ENCODE measurements at places on chromosomes 7 and 10.
A peak's percentile ranks its signal among the peaks of the same experiment; 100 is the strongest.

- DNase-seq = no peak
Observed at GRCh38 chr7:156034397-156034796, 222.1 kb upstream of the SHH start.

- DNase-seq = no peak
Observed at GRCh38 chr10:88379575-88379974, 203.5 kb downstream of the RNLS start.

- no peak for DNase-seq
Observed at GRCh38 chr10:25064401-25064800, 48.0 kb downstream of the THNSL1 start.

DNA sequence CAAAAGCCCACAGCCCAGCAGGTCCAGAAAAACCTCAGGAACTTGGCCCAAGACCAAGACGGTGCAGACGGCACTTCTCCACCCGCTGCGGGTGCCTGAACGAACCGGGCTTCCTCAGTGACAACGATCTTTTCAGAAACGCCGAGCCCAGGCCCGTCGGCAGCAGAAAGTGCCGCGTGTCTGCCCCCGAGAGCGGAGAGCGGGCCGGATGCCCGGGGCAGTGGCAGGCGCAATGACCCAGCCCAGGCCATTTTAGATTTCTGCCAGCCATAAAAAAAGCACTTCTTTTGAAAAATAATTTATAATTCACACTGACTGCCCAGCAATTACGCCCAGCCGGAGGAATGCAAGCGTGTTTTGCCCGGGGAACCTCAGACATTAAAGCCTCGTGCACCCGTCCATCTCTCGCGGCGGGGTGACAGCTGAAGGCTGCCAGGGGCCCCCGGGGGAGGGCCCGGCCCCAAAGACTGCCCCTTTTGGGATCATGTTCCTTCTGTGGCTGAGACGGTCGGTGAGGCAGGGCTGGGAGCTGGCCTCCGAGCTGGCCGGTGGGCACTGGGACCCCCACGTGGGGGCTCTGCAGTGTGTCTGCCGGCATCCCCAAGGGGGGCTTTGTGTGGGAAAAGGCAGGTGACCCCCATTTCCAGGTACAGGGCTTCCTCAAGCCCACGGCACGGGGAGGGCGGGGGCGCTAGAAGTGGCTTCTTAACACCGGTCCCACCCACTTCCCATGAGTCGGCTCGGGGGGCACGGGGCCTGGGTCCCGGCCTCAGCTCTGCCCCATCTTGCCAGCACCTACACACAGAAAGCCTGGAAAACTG, 71.3 kb upstream of the PDGFA start:
- DNase-seq = no peak

DNA sequence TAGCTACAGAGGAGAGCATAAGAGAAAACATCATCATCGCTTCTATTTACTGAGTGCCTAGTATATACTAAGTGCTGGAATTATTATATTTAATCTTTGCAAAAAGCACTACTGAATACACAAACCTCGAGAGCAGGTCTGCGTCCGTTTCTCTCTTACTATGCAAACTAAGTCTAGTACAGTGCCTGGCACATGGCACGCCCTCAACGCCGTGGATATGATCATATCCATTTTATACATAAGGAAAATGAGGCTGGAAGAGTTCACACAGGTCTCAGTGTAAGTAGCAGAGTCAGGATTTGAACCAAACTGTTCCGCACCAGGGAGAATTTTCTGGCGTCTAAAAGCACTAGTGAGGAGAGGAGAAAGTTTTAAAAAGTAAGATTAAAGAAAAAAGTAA, 17.6 kb downstream of the MXI1 start:
- DNase-seq = peak; percentile 54

DNA sequence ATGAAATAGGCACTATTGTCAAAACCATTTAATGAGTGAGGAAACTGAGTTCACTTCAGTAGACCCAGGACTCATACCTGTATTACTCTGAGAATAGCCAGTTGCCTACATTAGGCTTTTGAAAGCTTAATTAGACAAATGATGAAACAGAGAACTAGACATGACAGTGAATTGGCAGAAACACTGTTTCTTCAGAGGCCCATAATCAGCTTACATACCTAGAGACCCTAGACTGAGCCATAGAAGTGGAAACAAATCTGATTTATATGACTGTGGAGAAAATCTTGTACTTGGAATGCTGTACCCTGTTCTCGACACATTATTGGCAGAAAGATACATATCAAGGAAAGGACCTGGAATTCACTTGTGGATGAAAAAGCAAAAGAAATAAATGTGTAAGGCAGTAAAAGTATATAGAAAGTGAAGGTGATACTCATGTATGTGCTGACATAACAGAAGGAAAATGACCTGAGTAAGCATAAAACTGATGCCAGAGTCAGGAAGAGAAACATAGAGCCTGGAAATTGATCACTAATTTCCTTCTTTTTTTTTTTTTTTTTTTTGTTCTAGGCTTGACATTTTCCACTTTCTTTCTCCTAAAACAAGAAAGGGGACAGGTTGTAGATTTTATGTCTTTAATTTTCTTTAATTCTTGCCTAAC, 251.5 kb downstream of the BICC1 start:
- no peak for DNase-seq

DNA sequence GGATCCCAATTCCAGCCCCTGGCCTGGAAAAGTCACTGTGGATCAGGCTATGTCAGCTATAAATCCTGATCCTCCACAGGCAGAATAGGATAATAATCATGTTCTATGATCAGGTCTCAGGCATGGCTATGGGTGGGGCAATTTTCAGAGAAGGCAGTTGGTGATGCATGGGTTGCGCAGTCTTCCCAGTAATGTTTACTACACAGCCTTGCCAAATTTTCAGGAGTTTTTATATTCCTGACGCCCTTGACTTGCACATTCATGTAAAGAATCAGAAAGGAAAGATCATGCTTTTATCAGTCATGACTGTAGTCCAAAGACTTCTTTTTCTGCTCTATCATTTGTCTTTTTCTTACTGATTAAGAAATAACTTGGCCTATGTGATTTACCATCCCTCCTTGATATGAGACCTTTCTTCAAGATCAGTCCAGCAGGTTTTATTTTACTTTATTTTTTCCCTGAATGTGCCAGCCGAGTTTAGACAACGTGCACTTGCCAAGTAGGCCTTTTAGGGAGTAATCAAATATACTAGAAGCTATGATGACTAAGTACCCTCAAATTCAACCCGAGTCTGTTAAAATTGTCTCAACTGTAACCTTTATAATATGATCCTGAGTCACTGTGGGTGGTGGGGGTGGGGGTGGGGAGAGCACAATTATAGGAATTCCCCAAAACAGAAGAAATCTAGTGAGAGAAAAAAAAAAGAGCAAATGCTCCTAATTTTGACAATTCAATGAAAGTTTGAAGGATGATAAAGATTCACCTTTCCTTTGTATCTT, 31.9 kb downstream of the ARL4A start:
- DNase-seq = no peak

DNA sequence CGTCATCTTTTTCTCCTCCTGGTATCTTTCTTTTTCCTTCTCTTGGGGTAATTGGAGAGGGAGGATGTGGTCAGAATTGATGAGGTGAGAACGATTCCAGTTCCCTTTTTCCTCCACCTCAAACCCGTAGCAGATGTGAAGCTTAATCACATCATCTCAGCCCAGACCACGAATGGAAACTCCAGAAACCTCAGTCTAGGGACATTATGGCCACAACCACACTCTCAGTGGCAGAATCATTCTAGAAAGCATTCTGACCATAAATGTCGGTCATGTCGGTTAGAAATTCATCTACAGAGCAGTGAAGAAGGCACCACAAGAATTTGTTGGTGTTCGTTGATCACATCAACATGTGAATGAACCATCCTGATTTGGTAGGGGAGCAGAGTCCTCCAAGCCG, 78.7 kb downstream of the GATA3 start:
- peak; percentile 87 for DNase-seq

GRCh38 chr7:101216860-101217387, 457 bp downstream of the PLOD3 start:
- no peak for DNase-seq

DNA sequence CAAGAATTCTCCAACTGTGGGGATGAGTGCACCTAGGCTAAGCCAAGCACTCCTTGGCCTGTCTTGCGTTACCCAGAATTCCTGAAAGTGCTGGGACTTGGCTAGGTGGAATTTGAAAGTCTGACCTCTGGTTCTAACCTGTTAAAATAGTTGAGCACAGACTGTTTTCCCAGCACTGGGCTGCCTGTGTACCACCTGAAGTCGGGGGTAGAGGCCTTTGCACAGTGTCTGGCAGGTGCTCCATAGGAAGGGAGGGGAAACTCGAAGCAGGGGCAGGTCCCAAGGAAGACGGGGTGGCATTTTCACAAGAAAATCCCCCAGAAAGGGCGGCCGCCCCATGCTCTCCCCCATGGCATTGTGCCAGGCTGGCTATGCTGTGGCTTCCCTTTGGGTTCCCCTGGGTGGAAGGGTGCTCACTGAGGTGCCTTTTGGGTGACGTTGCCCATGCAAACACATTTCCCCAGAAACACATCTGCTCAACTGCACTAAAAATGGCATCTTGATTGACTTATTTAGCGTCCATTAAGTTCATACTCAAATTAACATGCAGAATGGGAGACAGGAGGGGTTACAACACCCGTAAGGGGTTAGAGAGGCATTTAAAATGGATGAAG, 62.9 kb downstream of the SYPL1 start:
- no peak for DNase-seq

DNA sequence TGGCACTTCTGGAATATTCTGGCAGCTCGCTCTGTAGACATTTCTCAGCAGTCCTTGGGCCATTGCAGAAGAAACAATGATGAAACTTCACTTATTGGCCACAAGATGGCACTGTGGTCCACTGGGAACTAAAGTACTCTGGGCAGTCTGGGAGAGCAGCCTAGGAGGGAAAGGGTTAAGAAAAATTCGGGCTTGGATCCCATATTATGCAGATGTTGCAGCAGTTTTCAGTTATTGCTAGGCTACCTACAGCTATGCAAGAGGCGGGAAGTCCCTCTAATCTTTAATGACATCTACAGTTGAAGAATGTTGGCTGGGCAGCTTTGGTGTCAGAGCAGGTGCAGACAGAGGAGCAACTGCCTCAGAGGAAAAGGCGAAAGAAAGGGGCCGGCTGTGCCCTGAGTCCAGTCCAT, 201.7 kb upstream of the PRSS58 start:
- DNase-seq = peak; percentile 77

- no peak for DNase-seq
Observed at GRCh38 chr10:104299031-104299904, 30.3 kb downstream of the GSTO2 start.

DNA sequence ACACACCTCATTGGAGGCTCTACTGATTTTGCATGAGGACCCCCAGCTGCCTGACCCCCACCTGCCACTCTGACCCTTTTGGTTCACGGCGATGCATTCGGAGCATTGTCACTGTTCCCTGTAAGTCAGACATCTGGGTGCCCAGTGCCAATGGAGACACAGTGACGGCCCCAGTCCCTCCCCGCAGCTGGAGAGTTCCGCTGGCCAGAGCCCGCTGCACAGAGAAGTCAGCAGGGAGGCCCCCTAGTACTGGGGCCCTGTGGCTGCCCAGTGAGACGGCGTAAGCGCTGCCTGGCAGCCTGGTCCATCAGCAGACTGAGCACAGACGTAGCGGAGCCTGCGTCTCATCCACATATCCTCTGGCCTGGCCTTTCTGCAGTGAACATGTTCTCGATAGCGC, 77.5 kb downstream of the NKX6-2 start:
- DNase-seq = no peak

GRCh38 chr10:72276421-72277339, 3.0 kb downstream of the DDIT4 start:
- DNase-seq = peak; percentile 70

DNA sequence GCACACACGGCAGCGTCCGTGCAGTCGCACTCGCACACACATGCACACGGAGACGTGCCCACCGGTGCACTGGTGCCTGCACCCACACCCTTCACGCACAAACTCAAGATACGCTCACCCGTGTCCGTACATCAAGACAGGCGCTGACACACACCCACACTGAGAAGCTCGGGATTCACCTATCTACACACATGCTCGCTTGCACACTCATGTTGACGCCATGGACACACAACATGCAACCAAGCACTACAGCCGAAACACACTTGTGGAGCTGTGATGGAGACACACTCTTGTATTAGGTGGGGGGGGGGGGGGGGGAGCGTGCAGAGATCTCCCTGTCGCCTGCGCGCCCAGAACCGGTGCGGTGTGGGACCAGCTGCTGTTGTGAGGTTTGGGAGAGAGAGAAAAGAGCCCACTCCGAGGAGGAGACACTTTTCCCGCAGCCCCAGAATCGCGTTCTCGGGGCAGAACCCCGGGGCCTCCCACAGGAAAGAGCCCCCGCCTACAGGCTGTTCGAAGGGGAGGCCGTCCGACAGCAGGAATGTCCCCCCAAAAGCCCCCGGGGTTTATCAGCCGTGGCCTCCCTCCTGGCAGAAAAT, 605 bp upstream of the NFKB2 start:
- DNase-seq = no peak

DNA sequence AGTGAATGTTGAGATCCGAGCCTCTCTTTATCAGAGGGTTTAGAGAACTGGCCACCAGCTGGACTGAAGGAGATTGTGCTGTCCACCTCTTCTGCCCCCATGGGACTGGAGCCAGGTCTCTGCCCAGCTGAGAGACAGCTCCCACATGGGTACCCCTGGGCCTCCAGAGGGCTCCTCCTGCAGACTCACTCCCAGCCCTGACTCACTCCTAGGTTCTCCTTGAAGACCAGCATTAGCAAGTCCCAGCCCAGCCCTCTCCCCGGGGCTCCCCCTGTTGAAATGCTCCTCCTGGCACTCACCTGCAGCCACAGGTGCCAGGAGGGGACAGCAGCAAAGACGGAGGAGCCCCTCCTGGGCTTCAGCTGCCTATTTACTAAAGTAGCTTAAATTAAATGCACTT, 126.9 kb downstream of the CXCL12 start:
- no peak for DNase-seq

GRCh38 chr7:141463986-141464385, 87.2 kb upstream of the AGK start:
- DNase-seq = no peak

- no peak for DNase-seq
Observed at GRCh38 chr7:100079024-100079560, 2.4 kb downstream of the ZNF3 start.

DNA sequence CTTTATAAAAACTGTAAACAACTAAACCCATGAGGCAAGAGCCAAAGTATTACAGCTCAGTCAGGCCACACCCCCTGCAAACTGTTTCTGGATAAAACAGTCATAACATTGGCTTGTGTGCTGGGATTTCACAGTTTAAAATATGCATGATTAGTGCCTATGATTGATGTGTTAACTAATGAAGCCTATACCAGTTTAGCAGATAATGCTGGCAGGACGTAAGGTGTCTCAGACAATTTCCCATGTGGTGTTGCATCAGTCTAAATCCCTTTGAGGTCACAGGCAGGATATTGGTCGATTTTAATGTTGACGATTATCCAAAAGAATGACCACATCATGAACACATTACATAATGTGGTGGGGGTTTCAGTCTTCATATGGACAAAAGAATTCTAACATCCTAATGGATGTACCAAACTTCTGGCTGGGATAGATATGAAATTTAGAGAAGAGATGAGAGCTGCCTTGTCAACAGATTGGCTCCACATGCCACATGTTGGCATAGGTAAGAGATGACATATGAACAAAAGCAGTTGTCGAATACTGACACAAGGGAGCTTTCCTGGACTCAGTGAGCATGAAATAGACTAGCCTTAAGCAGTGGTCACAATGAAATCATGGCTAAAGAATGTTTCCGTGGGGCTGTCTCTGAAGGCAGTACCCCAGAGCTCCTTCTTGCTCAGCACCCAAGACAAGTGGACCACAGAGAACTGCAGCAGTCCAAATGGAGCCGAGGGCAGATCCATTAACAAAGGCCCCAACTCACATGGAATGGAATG, 445.6 kb downstream of the GFRA1 start:
- DNase-seq = no peak

GRCh38 chr7:74235518-74236268, 18.5 kb downstream of the RFC2 start:
- no peak for DNase-seq

- no peak for DNase-seq
Observed at GRCh38 chr10:6811153-6811552, 231.1 kb upstream of the PRKCQ start.
